Stimulated activated CD4-positive, alpha-beta T cell treated with anti-CD3 and anti-CD28 coated beads, TNF-alpha, amount 100 ng/mL, for 48 hours (primary cell): ENCODE measurements at places on chromosomes 1 and 21.
A peak's percentile ranks its signal among the peaks of the same experiment; 100 is the strongest.

DNA sequence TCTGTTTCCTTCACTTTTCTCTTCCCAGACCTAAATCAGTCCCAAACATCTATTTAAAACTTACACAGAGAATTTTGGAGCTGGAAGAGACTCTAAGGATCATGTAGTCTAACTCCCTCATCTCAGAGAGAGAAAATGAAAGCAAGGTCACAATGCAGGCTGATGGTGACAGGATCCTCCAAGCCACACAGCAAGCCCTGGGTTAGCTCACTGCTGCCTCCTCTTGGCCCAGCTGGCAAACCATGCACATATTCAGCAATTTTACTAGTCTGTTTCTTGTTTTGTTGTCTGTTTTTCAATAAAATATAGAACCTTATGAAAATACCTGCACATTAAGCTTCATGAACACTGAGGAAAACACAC lies 27.7 kb upstream of the LY9 start:
- peak; percentile 75 for DNase-seq

DNA sequence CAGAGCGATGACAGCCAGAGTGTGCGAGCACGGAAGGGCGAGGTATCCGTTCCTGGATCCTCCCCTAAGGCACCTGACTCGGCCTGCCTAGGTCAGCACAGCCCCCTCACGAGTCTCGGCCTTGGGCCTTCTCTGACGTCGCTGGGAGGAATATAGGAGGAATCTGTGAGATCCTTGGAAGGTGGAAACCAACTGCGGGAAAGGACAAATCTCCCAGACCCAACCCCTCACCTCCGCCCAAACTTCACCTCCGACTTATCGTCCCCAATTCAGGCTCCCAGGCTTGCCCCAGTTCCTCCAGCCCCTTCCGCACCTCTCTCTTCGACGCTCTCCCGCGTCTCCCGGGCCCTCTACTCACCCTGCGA lies 494 bp downstream of the APH1A start:
- no peak for DNase-seq

GRCh38 chr1:18246543-18246942 lies 138.9 kb downstream of the IGSF21 start:
- DNase-seq: no peak

GRCh38 chr1:63322944-63323864 lies 837 bp downstream of the FOXD3 start:
- no peak for DNase-seq

DNA sequence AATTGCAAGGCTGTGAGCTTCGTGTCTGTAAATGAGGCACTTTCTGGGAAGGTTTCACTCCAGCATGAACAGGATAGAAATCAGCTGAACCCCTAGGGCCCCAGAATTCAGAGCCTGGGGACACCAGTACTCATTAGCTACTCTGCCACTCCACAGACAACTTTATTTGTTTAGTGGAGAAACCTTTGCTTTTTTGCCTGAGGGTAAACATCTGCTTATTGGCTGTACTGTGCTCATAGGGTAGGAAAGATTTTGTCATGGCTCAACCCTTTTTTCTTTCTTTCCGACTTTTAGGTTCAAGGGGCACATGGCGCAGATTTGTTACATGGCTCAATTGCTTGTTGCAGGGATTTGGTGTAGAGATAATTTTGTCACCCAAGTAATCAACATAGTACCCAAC lies 138.4 kb upstream of the BACE2 start:
- DNase-seq: no peak

- DNase-seq: no peak
These were observed 88.6 kb upstream of the PLXNA2 start for GRCh38 chr1:208332774-208333126.
